NT2/D1 (cell line): ENCODE measurements at places on chromosomes 4 and X.

GRCh38 chr4:16790508-16790907 lies 107.9 kb downstream of the LDB2 start:
- DNase-seq, result no peak

- no peak for DNase-seq
These were observed 36.4 kb downstream of the NELFA start for GRCh38 chr4:1972414-1972813.

DNA sequence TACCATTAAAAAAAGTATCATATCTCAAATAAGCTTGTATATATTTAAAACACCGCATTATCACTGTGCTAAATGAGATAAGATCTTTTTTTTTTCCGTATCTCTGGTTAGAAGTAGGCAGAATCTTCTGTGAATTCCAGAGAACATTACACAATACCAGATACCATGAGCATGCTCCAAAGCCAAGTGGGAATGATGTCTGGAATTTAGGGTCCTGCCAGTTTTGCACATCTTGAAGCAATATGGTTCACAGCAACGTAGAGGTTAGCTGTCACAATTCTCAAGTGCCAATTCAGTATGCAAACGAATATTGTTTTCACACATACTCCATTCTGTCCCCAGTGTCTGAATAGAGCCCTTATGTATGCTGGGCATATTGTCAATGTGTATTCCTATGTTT lies 127.5 kb upstream of the NEIL3 start:
- no peak for DNase-seq

DNA sequence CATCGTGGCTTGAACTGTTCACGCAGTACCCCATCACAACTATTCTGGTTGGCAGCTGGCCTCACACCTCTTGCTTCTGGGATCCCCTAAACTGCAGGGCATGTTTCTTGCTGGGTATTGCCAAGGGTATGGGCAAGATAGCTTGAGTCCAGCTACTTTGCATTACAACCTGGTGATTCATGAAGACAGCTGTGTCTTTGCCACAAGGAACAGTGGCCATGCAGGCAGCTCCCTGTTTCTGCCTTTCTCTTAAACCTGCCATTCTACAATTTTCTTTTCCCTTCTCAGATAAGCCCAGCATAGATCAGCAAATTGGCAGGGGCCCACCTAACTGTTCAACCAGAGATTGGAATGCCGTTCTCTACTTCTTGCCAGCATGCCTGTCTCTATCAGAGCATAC lies 42.8 kb downstream of the TENM3 start:
- DNase-seq, result no peak

DNA sequence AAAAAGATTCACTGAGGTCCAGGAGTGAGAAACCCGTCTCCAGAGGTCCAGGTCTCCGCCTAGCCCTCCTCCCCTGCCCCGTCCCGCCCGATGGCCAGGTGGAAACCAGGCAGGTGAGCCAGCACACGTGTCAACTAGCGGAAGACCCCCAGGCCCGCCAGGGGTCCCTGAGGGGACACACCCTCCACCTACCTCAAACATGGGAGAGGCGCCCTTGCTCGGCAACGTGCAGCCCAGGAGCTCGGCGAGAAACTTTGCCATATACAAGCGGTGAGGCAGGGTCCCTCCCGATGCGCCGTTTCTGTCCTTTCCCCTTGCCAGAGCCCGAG lies 330.0 kb downstream of the HNRNPD start:
- no peak for DNase-seq

GRCh38 chr4:122744229-122744628 lies 11.7 kb downstream of the BBS12 start:
- no peak for DNase-seq

- no peak for DNase-seq
These were observed 653 bp downstream of the PLA2G12A start for GRCh38 chr4:109729117-109729717.

DNA sequence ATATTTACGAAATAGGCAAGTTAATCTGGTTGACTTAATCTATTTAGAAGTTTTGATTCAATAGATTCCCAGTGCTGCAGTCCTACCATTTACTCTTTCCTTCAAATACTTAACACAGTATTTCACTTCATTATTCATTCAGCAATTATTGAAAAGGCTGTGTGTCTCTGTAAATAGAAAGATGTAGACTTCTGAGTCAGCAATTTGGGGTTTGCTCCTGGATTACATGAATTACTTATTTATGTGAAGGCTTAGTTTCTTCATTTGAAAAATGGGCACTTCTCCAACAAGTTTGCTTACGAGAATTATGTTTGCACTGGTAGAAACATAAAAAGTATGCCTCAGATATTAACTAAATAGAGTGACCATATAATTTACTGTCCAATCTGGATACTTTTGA lies 17.4 kb downstream of the ADAM29 start:
- DNase-seq, result no peak

GRCh38 chr4:102129810-102130209 lies 215.5 kb downstream of the SLC39A8 start:
- DNase-seq, result no peak

DNA sequence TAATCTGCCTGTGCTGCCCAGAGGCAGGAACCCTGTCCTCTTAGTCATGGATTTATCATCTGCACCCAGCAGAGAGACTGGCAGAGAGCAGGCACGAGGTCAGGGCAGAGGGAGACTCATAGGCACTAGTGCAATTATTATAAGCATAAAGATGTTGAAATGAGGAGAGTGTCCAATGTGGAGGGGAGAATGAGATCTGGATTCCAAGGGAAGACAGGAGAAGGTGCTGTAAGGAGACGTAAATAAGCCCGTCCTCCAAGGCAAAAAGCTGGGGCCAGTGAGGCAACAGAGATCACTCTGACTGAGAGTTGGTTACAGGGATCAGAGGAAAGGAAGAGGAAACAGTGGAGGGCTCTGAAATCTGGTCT lies 406.2 kb downstream of the MAPK10 start:
- DNase-seq, result no peak

DNA sequence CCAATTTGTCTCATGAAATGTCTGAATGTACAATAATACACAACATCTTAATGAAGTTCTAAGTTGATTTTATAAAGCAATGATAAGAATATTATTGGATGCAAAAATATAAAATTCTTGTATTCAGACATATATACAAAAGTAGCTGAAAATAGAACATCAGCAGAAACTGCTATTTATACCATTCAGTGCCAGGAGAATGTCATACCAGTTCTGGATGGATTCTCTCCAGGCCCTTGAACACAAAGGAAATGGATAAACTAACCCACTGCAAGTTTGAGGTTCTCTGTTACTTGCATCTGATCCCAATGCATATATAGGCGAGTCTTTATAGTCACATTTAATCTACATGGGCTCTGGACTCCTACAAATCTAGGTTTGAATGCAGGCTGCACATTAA lies 126.3 kb upstream of the KLF3 start:
- DNase-seq, result no peak

- DNase-seq, result no peak
These were observed 45.7 kb downstream of the PRPS1 start for GRCh38 chrX:107673933-107674479.
